ENCODE measurements at places on chromosomes 5 and 9. TPM values are rescaled to one million over a fixed set of nuclear protein-coding genes. Genes with fewer than 3 reads are reported as not detected.

DNA sequence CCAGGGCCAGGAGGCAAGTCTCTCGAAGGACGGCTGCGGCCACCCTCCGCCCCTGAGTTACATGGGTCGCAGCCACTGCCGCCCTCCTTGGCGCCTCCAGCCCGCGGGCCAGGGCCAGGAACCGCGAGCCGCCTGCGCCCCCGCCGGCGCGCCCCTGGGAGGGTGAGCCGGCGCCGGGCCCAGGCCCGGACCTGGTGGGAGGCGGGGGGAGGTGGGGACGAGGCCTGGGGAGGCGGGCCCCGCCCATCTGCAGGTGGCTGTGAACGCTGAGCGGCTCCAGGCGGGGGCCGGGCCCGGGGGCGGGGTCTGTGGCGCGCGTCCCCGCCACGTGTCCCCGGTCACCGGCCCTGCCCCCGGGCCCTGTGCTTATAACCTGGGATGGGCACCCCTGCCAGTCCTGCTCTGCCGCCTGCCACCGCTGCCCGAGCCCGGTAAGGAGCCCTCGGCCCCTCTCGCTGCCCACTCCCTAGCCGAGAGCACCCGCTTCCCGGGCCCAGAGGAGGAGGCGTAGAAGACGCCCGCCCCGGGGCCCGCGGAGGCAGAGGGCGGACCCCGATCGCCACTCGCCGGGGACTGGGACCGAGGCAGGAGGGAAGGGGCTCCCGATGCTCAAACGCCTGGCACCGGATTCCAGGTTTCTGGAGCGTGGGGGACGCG is at the start of gene ASS1:
ASS1 (plus strand) TSS at position 397 of the 657 bp plus-strand sequence. CDS start 7,268 bp downstream, outside the sequence.
- H3K4me1 ChIP-seq = peaks cover 32% of the 10 kb centered on the region
- H3K27ac ChIP-seq = peak within 1 kb of the TSS; percentile 97

DNA sequence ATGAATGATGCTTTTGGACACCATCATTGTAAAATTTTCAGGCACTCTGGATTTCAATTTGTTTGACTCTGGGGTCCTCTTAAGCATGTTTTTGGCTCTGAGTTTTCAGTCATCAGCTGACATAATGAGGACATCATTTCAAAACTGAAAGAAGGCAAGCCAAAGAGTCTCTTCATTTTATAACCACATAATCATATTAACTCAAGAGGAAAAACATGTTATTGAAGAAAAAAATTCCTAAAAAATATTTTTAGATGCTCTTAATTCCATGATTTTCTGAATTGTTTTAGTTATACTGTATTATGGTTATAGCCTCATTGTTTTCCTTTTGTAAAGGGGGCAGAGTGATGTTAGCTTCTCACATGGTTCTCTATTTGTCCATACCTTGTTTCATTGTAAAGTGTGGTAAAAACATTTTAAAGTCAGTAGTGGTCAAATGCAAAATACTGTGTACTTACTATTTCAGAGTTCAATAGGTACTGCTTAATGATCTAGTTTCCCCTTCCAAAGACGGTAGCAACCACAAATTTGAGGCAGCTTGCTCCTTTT is 472.1 kb downstream of the DMRT2 start:
- DNase-seq = no peak
- no peak overlapping the region for H3K4me3 ChIP-seq
- no peaks in the 10 kb centered on the region for H3K36me3 ChIP-seq
- no peaks in the 10 kb centered on the region for H3K4me1 ChIP-seq

DNA sequence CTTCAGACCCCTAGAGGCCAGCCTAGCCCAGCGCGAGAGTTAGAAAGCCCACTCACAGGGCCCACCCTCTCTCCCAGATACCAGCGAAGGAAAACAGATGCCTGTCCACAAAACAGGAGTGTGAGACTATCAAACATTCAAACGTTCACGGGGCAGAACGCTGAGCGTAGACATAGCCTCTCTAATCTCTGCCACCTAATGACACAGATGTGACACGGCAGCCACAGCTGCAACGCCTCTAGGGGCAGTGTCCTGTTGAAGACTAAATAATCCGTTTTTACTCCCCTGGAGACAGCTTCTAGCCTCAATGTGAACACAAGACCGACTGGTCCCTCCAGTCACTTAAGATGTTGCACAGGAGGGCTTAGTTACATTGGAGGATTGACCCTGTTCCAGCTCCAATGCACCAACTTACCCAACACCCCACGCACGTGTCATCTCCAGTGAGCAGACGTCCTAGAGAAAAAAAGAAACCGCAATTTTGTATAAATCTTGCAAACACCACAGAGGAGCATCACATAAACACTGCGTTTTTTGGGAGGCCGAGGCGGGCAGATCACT is 14.3 kb downstream of the DIPK1B start:
- no peak for DNase-seq
- H3K4me3 ChIP-seq = peak overlapping the region; percentile 90
- no peaks in the 10 kb centered on the region for H3K27me3 ChIP-seq
- H3K27ac ChIP-seq = peak overlapping the region; percentile 85

DNA sequence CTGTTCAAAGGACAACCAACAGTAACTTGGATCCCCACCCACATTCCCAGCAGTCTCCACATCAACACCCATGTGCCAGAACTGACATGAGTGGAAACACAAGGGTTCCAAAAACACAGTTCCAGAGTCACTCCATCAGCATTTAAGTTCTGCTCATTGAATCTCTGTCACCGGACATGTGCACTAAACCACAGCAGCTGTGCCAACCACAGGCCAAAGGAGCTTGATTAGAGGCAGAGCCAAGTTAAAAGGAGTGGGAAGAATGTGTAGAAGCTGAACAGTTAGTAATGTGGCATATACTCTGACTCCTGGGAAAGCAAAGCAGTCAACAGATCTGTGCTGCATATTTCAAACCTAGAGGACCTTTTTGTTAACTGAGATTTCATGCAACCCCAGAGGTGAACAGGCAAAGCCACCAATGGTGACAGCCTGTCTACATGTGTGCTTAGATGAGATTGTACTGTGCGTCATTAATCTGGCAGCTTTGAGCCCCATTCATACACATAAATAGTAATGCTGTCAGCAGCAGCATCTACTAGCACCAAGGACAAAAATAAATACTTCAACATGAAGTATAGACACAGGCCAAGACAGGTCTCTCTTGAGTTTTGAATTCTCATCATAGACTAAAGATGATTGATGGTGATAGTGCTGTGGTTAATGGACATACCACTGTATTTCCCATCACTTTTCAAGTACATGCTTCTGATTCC is 16.4 kb upstream of the FST start:
- H3K27ac ChIP-seq = no peak overlapping the region

GRCh38 chr9:116760636-116761035 is 73.5 kb downstream of the TRIM32 start:
- no peaks in the 10 kb centered on the region for H3K36me3 ChIP-seq
- no peak overlapping the region for H3K4me3 ChIP-seq
- no peak for DNase-seq
- no peaks in the 10 kb centered on the region for H3K4me1 ChIP-seq

- H3K27me3 ChIP-seq = no peaks in the 10 kb centered on the region
- H3K4me3 ChIP-seq = no peak overlapping the region
- H3K27ac ChIP-seq = peak overlapping the region; percentile 71
- no peak for DNase-seq
- H3K36me3 ChIP-seq = no peaks in the 10 kb centered on the region
Measured at GRCh38 chr5:124995421-124995820, 249.0 kb upstream of the ZNF608 start.

- peak overlapping the region; percentile 66 for H3K27ac ChIP-seq
- no peak for DNase-seq
- H3K4me1 ChIP-seq = peaks cover 48% of the 10 kb centered on the region
- H3K36me3 ChIP-seq = no peaks in the 10 kb centered on the region
- no peaks in the 10 kb centered on the region for H3K27me3 ChIP-seq
- H3K4me3 ChIP-seq = no peak overlapping the region
Measured at GRCh38 chr5:124865603-124866354, 119.3 kb upstream of the ZNF608 start.

- peaks cover 11% of the 10 kb centered on the region for H3K36me3 ChIP-seq
- no peak for DNase-seq
- H3K27me3 ChIP-seq = no peaks in the 10 kb centered on the region
Measured at GRCh38 chr5:43702815-43703214, 99.8 kb downstream of the NNT start.

- no peak for DNase-seq
- no peaks in the 10 kb centered on the region for H3K4me1 ChIP-seq
- no peak overlapping the region for H3K4me3 ChIP-seq
- peaks cover 9% of the 10 kb centered on the region for H3K27me3 ChIP-seq
Measured at GRCh38 chr9:122107291-122107805, 14.2 kb upstream of the TTLL11 start.

DNA sequence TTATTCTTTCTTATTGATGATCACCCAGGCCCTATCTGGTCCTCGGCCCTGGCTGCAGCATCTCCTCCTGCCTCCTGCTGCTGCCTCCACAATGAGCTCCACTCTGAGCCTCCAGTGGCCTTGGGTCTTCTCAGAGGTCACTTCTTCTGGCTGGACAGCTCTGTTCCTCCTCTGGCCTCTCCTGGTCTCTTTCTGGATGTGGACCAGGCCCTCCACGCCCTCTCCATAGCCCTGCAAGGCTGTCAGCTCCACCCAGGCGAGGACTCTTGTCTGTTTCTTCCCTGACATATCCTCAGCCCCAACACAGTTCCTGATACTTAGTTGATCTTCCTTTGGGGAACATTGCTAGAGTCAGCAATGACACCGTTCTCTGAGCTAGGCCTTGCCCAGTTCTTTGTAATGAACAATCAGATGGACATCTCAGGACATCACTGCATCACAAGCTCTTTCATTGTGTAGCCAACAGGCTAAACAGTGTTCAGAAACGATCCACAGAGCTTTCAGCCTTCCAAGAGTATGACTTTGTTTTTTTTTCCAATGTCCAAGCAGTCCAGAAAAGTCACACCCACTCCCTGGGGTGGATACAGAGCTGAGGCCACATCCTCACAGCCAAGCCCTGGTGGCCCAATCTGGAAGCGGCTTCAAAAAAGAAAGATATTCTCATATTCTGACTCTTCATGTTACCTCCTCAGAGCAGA is 62.5 kb upstream of the DNAH5 start:
- H3K36me3 ChIP-seq = no peaks in the 10 kb centered on the region
- no peak for DNase-seq
- H3K27me3 ChIP-seq = peaks cover 15% of the 10 kb centered on the region
- H3K4me3 ChIP-seq = no peak overlapping the region
- peaks cover 5% of the 10 kb centered on the region for H3K4me1 ChIP-seq
- H3K27ac ChIP-seq = no peak overlapping the region

DNA sequence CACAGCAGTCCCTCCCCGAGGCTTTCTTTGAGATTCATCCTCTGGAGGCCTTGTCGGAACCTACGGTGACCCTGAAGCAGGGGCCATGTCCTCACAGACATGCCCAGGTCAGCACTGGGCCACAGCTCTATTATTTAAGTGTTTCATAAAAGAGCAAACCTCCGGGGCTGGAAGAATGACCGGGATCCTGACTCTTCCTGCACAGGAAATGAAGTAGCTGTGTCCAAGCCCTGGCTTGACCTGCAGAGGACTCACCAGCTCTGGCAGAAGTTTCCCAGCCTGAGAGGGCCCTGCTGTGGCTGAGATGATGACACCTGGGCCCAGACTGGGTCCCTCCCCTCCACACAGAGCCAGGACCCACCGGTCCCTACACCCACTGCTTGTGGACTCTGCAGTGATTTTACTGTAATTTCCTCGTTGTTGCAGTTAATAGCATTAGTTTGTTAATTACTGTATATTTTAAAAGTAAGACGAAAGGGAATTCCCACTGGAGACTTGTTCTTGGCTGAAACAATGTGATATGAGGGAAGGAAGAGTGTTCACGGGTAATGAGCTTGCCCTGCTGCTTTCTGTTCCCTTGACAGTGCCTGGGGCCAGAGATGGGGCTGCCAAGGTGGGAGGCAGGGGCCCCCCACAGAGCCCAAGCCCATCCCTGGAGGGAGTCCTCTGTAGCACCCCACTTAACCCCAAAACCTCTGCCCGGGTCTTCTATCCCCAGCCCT is 72.2 kb downstream of the PCDH1 start:
- H3K4me1 ChIP-seq = peaks cover 13% of the 10 kb centered on the region
- no peak overlapping the region for H3K4me3 ChIP-seq
- H3K27me3 ChIP-seq = peaks cover 70% of the 10 kb centered on the region
- no peak overlapping the region for H3K27ac ChIP-seq

DNA sequence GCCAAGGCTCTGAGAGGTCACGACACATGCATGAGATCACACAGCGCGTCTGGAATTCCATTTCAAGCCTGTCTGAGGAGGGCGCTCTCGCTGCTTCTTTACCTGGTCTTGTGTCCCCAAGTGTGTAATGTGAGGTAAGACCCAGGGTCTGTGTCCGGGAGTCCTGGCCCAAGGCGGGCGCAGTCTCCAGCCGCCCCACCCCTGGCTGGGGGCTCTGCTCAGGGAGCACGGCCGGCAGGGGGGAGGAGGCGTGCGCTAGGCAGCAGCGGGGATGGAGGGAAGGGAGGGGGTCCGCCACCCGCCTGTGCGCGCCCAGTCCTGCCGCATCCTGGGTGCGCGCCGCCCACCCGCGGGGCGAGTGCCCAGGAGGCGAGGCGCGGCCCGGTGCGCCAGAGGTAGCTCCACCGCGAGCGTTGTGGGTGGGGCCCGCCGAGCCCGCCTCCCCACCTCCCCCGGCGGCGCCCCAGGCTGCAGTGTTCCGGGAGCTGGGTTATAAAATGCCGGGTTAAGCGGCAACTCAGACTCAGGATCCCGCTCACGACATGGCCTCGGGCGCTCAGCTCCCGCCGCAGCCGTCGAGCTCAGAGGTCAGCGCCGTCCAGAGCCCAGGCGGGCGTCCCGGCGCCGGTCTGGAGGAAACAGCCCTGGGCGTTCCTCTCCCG is at the start of gene CCNI2:
CCNI2 (plus strand) TSS at position 473 of the 662 bp plus-strand sequence; CDS start at position 543, 70 bp downstream.
- DNase-seq = no peak
- no peak within 1 kb of the TSS for H3K27ac ChIP-seq

DNA sequence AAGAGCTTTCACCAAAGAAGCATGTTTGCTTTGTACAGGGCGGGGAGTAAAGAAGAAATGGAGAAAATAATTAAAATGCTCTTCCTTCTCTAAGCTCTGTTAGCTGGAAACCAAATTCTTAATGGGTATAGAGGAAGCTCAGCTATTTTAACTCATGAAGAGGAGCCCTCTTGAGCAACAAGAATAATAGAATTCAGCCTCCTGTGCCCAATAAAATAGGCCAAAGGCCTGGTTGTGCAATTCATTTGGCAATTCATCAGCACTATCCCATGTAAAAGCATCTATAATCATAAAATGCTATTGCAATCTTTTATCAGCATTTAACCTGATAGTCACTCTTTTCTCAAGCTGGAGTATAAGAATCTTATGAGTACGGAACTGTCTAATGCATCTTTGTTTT is 133.6 kb upstream of the CDH6 start:
- peaks cover 5% of the 10 kb centered on the region for H3K4me1 ChIP-seq
- no peaks in the 10 kb centered on the region for H3K27me3 ChIP-seq
- H3K27ac ChIP-seq = no peak overlapping the region
- H3K4me3 ChIP-seq = no peak overlapping the region
- no peaks in the 10 kb centered on the region for H3K36me3 ChIP-seq

GRCh38 chr5:57366744-57367143 is 115.9 kb downstream of the ACTBL2 start:
- no peaks in the 10 kb centered on the region for H3K36me3 ChIP-seq
- H3K27me3 ChIP-seq = no peaks in the 10 kb centered on the region
- no peak for DNase-seq
- peaks cover 3% of the 10 kb centered on the region for H3K4me1 ChIP-seq

SMIM33 gene
- total RNA-seq = not detected

PCDHGB5 gene
- total RNA-seq = 3.9 TPM

RAD50 gene
- 51.6 TPM for total RNA-seq

TUT7 gene
- 29.5 TPM for total RNA-seq

ADGRV1 gene
- 24.6 TPM for total RNA-seq

SLC36A2 gene
- total RNA-seq = not detected

SPDL1 gene
- total RNA-seq = 22.6 TPM
